ENCODE measurements at places on chromosomes 7 and 10.

DNA sequence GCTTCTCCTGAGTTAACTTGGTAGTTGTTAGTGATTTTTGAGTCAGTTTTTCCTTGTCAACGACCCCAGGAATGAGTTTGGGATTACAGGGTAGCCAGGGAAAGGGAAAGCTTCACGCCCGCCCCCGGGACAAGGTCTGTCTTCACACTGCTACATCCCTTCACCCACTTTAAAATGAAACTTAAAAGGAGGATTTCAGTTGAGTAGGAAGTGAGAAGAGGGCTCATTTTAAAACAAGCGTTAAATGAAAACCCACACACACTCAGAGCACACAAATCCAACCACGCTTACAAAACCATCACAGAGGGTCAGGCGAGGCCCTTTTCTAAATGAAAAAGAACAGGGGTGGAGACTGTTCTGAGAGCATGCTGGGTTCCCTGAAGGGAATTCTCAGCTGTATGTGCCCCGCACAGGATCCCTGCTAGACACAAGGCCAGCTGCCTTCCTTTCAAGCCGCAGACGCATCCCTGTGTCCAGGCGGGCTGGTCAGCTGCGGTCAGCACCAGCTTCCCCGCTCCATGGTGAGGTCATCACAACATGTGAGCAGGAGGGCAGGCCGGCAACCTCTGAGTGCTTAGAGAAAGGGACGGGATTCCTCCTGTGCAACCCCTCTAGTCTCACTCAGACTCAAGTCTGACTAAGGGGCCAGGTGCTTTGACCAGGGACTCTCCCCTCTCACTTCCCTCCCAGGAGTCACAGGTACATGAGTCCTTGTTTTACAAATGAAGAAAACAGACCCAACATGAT, 111.8 kb downstream of the EGFR start:
- DNase-seq, result peak; percentile 98

GRCh38 chr10:6064119-6064518, 2.0 kb upstream of the IL2RA start:
- DNase-seq, result no peak

GRCh38 chr7:131933751-131934289, 377.4 kb upstream of the PODXL start:
- DNase-seq, result no peak

DNA sequence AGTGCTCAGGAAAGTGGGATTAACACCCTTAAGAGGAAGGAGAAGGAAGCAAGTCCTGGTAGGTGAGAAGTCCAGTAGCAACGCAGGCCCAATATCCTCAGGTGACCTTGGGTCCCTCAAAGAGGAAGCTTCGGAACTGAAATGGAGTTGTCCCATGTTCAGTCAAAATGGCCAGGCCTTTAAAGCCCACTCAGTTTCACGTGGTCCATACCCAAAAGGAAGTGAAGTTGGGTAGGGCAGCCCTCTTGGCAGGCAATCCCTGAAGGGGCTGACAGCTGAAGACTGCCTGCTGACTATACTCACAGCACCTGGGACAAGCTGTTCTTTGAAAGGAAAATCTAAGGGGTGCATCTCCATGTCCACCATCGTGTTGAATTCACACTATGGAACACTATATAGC, 3.0 kb downstream of the GSAP start:
- DNase-seq, result no peak

GRCh38 chr10:63644418-63645142, 123.4 kb downstream of the REEP3 start:
- no peak for DNase-seq

DNA sequence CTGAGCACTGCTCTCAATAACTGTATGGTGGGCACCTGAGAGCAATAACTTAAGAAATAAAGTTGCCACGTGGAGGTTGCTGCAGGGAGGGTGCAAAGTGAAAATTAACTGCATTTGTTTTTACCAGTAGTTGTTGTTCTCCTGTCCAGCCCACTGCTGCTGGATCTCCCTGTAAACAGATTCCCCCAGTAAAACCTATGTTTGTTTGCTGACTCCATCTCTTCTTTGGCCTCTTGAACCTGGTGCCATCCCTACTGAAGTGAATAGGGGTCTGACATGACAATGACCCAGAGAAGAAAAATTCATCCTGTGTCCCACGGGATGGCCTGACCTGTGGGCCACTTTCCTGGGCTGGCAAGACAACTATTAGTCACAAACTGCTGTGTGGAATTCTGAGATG, 1.7 kb downstream of the MBL2 start:
- DNase-seq, result no peak

DNA sequence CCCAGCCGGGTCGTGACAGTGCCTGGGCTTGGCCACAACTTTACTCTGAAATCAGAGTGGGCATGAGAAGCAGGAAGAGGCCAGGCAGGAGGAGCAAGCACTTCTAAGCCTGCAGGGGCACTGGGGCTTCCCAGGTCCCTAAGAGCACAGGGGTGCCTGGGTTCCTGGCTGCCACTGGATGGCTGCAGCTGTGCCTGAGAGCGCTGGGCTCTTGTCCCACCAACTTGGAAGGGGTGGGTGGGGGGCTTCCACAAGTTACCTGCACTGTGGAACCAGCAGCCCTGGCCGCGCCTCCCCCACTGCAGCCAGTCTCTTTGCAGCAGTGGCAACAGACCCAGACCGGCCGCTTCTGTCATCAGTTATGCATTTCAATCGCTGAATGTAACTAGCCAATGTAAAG, 434.7 kb upstream of the GRM3 start:
- DNase-seq, result no peak

DNA sequence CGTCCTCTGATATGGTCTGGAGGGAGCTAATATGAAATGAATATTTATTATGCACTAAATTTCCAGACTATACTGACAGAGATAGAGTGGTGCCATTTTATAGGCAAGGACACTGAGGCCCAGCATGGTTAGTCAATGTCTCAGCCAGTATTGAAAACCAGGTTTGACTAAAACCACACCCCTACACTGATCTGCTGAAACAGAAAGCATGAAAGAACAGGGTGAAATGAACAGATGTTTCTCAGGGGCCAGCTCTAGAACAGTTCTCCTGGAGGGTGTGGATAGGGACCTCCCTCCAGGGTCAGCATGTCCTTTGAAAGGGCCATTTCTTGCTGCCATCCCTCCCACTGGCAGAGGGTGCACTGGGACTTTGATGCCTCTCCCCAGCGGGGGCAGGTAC, 700.5 kb downstream of the GRID1 start:
- no peak for DNase-seq

DNA sequence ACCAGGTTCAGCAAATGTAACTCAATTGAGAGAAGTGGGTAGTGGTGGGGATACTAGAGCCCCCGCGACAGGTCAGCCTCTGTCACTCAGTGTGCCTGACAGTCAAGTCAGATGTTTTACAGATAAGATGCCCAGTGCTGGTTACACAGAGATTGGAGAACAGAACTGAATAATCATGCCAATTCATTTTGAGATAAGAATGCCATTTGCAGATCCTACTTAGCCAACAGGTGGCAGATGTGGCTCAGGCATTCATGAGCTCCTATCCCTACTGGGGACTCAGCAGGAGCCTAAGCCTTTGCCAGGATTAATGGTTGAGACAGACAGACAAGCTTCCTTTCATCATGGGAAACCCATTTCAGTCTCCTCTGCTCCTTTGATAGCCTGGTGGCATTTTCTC, 137.8 kb downstream of the MAPK8 start:
- no peak for DNase-seq

DNA sequence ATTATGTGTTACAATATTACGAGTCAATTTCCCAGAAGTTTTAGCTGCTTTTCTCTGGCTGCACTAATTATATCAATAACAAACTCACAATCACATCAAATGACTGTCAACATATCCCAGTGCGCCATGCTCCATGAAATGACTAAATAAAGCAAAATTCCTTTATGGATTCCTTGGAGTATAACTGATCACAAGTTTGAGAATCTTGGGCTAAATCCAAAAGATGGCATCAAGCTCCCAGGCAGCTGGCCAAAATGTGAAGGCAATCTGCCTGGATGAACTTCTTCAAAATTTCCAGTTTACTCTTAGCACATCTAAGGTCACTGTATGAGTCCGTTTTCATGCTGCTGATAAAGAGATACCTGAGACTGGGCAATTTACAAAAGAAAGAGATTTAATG, 210.8 kb downstream of the CCSER2 start:
- no peak for DNase-seq

DNA sequence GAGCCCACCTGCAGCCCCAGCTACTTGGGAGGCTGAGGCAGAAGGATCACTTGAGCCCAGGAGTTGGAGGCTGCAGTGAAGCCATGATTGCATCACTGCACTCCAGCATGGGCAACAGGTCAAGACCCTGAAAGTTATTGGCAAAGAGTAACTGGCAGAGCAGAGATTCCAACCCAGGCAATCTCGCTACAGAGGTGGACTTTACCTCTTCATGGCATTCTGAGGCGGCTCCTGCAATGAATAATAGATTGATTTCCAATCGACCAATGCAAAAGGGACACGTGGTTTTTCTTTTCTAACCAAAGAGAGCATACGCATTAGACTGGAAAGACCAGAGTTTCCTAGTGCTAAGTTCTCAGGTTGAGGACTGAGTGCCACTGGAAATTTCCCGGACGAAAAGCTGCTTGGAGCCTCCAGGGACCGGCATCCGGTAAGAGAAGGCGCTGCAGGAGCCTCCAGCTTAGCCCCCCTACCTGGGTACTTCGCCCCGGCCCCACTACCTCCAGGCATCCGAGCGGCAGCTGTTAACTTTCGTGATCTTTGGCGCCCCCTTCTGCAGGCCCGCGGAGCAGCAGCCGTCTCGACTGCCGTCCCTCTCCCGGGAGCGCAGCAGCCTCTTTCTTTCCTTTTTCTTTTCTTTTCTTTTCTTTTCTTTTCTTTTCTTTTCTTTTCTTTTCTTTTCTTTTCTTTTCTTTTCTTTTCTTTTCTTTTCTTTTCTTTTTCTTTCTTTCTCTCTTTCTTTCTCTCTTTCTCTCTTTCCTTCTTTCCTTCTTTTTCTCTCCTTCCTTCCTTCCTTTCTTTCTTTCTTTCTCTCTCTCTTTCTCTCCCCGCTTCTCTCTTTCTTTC, 4.1 kb downstream of the MBLAC1 start:
- DNase-seq, result peak; percentile 55

DNA sequence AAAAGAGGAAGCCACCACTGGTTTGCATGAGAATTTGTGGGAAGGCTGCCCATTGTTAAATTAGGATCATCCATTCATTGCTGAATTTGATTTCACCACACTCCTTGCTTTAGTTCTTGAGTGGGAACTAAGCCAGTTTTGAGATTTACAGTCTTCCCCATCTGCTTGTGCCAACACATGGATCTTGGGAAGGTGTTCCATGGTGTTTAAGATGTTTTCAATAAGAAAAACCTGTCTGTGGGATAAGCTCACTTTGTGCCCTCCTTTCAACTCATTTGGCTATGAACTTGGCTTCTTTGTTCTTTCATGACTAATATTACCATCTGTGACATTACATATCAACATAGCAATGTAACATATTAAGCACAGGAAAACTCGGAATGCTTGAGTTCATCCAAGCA, 73.2 kb downstream of the INHBA start:
- DNase-seq, result no peak

DNA sequence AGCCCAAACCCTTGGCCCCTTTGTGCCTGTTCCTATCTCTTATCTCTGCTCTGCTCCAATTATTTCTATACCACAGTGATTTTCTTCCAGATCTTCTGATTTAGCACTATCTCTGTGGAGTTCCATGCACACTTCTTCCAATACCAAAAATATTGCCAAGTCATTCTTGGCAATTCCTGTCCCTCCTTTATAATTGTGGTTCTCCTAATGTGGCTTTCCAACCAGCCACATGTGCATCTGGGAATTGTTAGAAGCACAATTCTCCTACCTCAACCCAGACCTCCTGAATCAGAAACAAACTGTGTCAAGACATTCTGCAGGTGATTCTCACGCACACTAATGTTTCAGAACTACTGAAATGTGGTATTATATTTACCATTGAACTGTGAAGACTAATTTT, 447.8 kb upstream of the IGFBP3 start:
- DNase-seq, result no peak
